ENCODE measurements at places on chromosomes 13 and 19. TPM values are rescaled to one million over a fixed set of nuclear protein-coding genes. Genes with fewer than 3 reads are reported as not detected.

DNA sequence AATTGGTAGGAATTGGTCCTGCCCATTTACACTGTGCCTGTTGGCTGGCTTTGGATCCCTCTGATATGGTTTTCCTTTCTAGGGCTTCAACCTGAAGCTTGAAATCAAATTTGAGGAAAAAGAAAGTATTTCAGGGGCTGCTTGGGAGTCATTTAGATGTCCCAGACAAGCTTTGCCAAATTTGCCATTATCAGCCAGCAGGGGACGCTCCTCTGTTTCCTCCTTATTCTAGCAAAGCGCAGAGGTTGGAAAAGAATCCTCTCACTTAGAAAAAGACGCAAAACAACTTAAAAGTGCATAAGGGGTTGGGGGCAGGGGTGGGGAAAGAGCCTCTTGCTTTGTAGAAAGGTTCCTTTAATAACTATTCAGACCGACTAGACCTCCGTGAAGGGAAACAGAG lies 1211.1 kb upstream of the PCDH20 start:
- ATAC-seq = no peak

DNA sequence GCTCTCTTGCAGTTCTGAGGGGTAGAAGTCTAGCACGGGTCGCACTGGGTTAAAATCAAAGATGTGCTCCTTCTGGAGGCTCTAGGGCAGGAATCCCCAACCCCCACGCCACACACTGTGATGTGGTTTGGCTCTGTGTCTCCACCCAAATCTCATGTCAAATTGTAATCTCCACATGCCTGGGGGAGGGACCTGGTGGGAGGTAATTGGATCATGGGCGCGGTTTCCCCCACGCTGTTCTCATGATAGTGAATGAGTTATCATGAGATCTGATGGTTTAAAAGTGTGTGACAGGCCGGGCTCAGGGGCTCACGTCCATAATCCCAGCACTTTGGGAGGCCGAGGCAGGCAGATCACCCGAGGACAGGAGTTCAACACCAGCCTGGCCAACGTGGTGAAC lies 26.6 kb upstream of the CALM3 start:
- ATAC-seq = no peak

GRCh38 chr13:76934671-76935070 lies 13.6 kb upstream of the ACOD1 start:
- ATAC-seq = no peak

DNA sequence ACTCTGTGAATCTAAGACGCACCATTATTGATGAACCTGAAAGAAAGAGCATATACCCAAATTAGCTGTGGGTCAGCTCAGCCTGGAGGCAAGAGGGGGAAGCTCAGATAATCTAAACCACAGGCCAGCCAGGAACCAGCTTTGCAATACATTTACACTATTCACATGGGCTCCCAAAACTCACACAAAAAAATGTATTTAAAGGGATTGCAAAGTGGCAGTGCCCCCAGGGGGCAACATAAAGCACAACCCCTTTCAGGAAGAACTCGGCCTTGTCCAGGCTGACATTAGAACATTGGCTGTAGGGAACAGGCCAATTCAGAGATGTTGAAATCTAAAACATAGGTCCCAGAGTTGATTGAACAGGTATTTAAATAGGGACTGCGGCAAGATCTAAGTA lies 3.2 kb upstream of the PROZ start:
- no peak for ATAC-seq

The SLC8A2 gene
- 0.12 TPM for total RNA-seq

The ERICH6B gene
- total RNA-seq = not detected

GRCh38 chr19:57771417-57771816 lies 1.9 kb downstream of the ZNF586 start:
- no peak for ATAC-seq

- no peak for ATAC-seq
Measured at GRCh38 chr19:903266-903797, 9.7 kb downstream of the R3HDM4 start.

DNA sequence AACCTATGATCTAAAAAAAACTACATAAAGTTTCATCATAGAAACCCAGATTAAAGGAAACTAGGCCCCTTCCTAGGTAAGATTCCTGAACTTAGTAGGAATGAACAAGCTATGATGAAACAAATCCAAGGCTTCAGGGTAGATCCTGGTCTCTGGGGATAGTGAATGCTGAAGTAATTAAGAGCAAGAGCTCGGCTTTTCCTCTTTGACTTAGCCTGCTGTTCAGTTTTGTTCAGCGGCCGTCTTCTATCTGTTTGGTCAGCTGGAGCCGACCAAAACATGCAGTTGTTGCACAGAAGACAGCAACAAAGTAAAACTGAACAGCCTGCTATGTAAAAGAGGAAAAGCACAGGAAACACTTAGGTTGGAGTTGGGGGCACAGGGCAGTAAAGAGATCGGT lies 44.1 kb upstream of the RFXAP start:
- ATAC-seq = no peak

The LYPD3 gene
- 739 TPM for total RNA-seq

The CYP2F1 gene
- total RNA-seq = 0.36 TPM

DNA sequence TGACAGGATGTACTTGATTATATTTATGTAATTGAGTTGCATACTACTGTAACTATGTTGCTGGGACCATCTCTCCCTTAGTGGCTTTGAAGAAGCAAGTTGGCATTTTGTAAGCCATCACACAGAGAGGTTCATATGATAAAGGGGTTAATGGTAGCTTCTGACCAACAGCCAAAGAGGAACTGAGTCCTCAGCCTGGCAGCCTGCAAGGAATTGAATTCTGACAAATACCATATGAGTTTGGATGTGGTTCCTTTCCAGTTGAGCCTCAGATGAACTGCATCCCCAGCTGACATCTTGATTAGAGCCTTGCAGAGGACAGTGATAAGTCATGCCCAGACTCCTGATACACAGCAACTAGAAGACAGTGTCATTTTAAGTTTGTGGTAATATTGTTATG lies 8.6 kb upstream of the MYCBP2 start:
- no peak for ATAC-seq

- no peak for ATAC-seq
Measured at GRCh38 chr19:40597329-40597838, 3.8 kb upstream of the LTBP4 start.

- peak; percentile 58 for ATAC-seq
Measured at GRCh38 chr19:38617764-38618589, at the start of gene MAP4K1. Gene MAP4K1 (minus strand): TSS chr19:38617953. CDS start chr19:38617895, 58 bp downstream.

The CEACAM7 gene
- 71.9 TPM for total RNA-seq

DNA sequence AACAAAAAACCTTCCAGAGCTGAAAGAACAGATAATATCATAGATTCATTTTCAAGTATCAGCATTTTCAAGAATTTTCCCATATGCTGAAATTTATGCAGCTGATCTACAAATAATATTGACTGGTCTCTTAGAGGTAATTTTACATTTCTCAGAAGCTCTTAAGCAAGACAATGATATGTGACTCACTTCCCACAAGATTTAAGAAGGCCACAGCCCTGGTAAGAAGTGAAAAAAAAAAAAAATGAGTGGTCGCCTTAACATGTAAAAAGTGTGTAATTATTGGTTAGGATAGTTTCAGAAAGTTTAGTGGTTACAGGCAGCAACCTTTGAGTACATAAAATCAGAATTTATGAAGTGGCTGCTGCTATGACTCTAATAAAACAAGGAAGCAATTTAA lies 54.5 kb downstream of the NUFIP1 start:
- ATAC-seq = no peak

GRCh38 chr19:42352301-42353259 lies 27.1 kb downstream of the MEGF8 start:
- ATAC-seq = no peak

The SYCN gene
- not detected for total RNA-seq

The BEST2 gene
- not detected for total RNA-seq

The LENG9 gene
- total RNA-seq = 7.2 TPM
